ENCODE measurements at places on chromosomes 2 and 18. TPM values are rescaled to one million over a fixed set of nuclear protein-coding genes. Genes with fewer than 3 reads are reported as not detected.

The ALPG gene
- total RNA-seq: not detected

The ZSWIM2 gene
- total RNA-seq: not detected

- DNase-seq: no peak
Measured at GRCh38 chr2:201730651-201731285, 32.3 kb upstream of the MPP4 start.

DNA sequence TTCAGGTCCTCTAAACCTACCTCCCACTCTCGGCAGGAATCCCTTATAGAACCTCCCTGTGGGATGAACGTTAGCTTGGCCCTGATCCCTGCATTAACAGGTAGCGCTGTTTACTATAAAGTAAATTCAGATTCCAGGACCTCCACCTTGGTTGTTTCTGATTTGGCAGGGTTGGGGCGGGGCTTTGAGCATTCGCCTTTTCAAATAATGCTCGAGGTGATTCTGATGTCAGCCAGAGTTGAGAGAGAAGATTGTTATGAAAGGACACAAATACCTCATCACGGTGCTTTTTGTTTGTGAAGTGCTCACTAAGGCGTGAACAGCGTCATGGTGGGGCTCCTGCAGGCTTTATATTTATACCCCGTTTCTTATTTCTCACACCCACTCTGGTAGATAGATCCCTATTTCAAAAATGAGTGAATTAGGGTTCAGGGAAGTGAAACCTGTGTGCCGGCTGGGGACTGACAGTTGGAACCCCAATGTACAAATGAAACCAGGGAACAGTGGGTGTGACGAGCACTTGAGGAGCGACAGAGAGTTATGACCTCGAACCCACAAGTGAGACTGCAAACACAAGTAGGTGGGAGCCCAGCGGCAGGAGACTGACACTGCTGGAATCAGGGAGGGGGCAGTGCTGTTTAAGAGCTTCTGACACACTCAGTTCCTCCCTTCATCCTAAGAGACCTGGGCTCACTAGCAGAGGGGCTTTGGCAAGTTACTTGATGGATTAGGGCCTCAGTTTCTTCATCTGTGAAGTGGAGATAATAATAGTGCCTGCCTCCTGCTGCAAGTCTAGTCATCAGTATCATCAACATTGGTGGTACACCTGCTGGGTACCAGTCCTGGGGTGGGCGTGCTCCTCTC lies 14.2 kb upstream of the CXCR4 start:
- DNase-seq: no peak

- DNase-seq: no peak
Measured at GRCh38 chr18:76952747-76953146, 130.4 kb downstream of the ZNF236 start.
